Ureter (tissue), 1 donor: ENCODE measurements at places on chromosomes 1 and 21.

DNA sequence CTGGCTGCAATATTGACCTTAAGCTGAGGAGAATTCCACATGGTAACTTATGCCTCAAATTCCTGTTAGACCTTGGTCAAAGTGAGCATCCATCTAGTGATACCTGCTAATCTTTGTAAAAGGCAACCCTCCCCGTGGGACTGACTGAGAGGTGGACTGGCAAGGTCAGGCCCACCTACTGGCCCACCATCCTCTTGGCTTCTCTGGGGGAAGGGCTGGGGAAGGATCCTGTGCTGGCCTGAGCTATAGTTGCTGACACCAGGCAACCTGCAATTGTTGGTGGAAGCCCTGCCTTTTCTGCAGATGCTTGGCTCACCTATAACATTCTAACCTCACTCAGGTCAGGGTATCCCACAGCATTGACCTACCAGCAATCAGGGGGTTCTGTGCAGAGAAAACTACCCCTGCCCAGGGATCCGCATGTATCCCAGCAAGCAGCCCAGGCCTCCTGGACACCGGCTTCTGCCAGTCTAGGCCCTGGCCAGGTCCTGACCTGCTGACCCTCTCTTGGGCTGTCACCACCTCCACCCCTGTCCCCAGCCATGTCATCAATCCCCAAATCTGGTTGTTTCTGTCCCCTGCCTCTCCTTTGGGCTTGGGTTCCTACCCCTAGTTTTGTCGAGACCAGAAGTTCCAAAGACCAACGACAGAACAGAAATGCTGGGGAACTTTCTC is 108.1 kb upstream of the EDN2 start:
- DNase-seq = peak; percentile 29

DNA sequence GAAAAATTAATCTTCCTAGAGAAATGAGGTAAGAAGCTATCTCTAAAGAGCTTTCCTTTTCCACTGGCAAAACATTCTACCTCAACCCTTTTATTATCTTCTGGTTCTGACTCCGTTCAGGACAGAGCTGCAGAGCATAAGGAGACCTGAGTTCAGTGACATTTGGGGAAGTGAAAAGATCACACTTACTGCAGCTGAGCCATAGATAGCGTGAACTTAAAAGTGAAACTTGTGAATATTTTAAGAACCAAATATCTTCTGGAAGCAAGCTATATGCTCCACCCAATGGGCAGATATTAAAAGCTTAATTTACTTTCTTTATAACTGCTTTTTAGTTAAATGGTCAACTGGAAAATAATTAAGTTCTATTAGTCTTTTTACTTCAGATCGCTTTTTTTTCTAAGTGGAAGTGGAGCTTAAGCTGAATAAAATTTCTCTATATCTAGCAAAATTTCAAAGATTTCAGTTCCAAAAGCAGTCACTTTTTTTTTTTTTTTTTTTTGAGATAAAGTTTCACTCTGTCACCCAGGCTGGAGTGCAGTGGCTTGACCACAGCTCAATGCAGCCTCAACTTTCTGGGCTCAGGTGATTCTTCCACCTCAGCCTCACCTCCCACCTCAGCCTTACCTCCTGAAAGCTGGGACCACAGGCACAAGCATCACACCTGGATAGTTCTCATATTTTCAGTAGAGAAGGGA is 11.9 kb downstream of the PTPN22 start:
- no peak for DNase-seq

DNA sequence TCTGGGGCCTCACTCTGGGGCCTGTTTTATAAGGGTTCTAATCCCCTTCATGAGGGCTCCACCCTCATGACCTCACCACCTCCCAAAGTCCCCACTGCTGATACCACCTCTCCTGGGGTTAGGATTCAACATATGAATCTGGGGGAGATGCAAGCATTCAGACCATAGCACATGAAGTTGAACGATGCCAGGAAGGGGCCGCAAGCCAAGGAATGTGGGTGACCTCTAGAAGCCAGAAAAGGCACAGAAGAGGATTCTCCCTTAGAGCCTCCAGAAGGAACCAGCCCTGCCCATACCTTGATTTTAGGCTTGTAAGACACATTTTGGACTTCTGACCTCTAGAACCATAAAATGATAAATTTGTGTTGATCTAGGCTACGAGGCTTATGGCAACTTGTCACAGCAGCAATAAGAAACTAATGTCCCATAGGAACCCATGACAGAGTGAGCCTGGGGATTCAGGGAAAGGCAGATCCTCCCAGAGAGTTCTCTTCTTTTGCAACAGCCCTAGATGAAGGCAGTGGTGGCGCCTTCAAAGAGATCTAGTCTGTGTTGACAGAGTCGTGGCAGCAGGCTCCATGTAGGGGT is 27.9 kb downstream of the TRIM67 start:
- DNase-seq = no peak

- DNase-seq = no peak
These were observed 71.8 kb upstream of the PKN2 start for GRCh38 chr1:88612292-88612691.

DNA sequence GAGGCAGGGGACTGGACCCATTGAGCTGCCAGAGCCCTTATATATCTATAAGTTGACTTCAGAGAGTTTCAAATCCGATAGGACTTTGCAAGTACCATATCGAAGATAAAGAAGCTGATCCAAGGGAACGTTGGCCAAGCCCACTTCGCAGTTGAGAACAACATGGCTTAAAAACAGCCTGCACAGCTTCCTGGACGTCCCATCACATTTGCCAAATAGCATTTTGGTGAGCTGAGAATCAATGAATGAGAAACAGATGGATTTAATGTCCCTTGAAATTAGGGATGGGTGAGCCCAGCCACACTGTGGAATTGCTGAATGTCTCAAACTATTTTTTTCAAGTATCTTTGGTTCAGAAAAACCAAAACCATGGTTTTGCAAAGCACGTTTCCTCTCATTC is 64.8 kb downstream of the KCNJ15 start:
- no peak for DNase-seq

DNA sequence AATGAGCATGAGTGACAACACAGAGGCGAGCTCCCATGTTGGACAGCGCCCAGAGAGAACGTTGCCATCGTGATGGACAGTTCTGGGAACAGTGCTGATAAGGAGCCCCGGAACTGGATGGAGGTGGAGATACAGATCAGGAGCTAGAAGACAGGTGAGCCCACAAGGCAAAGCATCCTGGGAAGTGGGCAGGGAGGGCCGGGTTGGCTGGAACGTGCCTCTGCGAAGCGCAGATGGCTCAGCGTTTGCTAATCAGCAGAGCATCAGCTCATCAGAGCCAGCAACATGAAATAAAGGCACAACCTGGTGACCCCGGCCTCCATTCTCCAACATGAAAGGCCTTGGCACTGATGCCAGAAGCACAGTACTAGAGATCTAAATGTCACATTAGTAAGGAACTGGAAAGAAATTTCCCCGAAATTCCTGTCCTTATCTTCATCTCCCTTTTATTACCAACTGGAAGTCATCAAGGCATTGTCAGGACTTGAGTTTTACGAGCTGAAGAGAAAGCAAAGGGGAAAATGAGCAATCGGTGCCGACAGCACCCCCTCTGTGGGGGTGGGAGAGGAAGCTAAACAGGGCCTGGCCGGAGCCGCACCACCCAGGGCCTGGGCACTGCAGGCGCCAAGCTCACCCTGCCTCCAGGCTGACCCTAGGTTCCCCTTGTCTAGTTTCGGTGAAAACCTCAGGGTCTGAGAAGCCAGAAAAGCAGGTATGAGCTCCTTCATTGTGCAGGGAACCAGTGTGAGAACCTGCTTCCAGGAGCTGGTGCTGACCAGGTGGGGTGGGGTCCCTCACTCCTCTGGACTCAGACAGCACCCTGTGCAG is 19.9 kb downstream of the ABCA4 start:
- DNase-seq = peak; percentile 67

DNA sequence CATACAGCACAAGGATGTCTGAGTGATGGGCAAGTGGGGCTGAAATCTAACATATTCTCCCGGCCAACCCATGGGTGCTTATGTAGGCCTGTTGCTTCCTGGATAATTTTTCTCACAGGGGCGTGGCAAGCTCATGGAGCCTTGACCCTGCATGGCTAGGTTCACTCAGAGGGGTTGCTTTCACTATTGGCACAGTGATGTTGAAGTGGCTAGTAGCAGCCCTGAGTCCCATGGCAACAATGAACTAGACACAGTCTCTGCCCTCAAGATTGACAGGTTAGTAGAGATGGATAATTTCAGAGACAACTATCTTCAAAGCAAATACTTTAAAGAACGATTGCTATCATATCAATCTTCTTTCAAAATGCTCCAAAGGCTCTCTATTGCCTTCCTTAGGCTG is 6.5 kb upstream of the MAB21L3 start:
- no peak for DNase-seq

- no peak for DNase-seq
These were observed 361 bp downstream of the INSRR start for GRCh38 chr1:156858555-156858956.
